ENCODE measurements at places on chromosomes 3 and 15.

DNA sequence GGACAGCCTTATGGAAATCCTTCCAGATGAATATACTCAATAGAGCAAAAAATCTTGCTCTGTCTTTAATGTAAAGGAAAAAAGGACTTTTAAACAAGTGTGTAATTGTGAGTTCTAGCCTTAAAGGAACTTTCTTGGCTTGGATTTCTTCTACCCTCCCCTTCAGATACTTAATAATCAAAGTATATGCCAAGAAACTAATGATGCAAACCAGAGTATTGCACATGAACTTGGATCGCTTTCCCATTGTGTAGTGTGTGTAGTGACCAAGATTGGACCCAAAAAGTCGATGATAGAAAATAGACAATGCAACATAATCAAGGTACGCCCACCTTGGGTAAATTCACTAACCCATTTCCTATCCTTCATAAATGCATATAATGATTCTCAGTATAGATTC lies 123.8 kb downstream of the TIGIT start:
- no peak for DNase-seq

DNA sequence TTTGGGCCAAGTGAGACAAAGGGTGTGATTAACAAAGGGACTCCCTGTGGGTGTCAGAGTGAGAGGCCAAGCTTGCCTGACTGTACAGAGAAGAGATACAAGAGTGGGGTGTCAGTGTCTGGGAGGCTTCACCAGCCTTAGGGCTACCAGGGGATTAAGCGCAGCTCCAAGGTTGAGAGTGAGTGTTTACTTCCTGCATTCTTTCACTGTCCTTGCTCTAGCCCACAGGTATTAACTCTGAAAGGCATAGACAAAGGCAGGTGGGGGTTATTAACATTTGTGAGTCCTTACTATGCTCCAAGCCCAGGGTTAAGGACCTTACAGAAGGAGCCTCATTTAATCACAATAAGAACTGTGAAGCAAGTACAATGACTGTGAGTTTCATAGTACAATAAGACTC lies 107.6 kb downstream of the IL20RB start:
- DNase-seq, result no peak

GRCh38 chr3:122802323-122802722 lies 7.5 kb downstream of the SLC49A4 start:
- no peak for DNase-seq

- DNase-seq, result no peak
Observed at GRCh38 chr3:151226088-151226563, 23.1 kb upstream of the GPR171 start.

DNA sequence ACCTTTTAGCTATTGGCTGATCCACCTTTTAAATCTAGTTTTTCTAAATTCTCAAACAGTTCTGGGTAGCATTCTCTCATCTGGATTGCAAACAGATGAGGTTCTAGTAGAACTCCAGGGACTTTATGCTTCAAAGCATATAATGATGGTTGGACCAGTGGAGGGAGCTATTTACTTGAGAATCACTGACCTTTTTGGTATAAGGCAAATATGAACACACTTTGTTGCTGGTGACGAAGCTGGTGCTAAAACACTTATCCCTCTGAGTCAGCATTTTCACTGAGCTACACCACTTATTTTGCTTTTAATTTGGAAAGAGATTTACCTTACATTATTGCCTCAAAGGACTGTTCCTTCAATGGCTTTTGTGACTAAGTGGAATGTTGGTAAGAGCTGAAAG lies 58.6 kb upstream of the SLITRK3 start:
- DNase-seq, result no peak

DNA sequence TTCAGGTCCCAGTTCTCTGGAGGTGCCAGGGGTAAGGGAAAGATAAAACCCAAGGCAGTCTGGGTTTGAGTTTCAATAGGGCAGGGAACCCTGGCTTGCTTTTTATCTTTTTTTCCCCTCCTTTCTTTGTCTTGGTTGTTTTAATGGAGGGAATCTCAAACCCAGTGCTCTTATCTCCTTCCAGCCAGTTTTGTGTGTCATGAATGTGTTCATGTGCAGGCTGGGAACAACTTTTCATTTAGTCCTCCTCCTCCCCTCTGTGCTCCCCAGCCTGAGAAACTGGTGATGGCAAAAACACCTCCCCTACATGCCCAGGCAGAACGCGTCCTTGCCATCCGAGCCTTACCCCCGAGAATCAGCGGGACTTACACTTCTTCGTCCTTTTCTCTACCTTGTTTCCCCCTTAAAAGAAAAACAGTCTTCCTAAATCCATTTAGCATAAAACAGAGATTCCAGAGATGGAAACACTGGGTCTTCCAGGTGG lies 10.9 kb downstream of the SEMA3G start:
- DNase-seq, result no peak

- DNase-seq, result no peak
Observed at GRCh38 chr3:44104043-44104442, 137.6 kb upstream of the TOPAZ1 start.

DNA sequence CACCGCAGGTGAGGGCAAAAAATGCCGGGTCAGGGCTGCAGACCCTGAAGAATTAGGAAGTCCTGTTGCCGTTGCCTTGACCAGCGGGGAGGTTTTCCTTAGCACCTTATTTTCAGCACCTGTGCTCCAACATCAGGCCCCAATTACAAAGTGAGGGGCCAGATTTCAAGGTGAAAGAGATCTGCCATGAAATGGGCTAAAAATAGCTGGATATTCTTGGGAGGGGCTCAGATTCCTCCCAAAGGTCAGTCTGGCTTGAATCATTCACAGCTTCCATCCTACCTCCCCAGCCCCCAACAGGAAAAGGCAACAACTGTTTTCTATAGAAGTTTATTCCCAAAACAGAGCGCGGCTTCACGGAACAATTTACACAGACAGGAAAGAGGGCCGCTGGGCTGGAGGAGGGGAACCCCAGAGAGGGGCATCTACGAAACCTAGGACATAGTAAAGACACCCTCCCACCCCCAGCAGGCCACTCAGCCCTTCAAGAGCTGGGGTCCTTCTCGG lies 941 bp upstream of the SLC26A6 start:
- no peak for DNase-seq

DNA sequence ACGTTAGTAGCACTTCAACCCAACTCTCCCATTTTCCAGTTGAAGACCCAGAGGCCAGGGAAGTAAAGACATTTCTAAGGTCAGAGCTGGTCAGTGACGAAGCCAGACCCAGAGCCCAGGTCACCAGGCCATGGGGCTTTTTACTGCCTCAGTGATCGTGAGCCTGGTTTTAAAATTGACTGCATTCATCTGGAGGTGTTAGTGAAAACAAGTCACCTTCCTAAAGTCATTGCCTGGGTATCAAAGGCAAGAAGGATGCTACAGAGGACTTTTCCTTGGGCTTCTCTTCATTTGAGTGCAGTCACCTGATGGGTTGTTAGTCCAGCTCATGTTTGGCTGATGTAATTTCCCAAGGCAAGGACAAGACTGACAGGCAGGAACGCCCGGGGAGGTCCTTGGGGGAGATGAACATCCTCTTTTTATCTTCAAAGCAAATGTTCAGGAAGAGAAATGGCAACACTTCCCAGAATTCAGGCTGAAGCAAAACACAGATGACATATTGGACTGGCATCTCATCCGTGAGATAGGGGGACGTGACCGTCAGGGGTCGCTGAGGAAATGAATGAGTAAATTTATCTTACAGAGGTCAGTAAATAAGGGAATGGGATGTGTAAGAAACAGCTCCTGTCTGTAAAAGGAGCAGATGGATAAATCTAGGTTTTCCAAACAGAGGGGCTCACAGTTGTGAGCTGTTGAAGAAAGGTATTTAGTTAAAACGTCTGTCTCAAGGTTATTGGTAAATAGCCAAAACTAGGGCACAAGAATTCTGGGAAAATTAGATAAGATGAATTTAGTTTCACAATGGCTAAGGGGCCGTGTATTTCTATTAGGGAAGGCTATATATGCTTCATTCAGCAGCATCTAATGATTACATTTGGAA lies 201.2 kb downstream of the OPA1 start:
- no peak for DNase-seq

DNA sequence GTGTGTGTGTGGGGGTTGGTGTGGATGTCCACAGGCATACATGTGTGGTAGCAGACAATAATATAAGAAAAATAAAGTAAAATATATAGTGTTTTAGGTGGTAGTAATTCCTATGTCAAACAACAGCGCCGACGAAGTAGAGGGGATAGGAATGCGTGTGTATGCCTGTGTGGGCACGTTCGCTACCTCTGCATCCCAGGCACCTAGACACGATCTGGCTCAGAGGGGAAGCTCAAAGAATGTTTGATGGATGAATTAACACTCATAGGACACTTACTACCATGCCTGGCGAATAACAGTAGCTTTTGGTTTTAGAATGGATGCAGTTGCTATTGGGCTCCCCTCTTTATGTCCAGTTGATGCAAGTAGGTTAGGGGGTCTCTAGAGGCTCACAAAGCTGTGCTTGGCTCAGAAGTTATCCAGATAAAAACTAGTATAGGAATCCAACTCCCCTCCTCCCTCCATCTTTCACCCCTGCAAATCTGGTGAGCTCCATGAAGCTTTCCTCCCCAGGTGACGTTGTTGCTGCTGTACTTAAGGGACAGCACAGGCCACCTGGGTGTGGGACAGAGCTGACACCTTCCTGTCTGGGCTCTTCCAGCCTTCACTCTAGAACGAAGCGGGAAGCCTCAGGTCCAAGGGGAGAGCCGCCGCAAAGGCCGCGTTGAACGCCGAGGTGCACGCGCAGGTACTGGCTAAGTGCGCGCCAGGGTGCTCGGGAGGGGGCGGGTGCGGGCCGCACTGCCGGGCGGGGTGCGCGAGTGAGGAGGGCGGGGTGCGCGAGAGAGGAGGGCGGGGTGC lies 192.6 kb upstream of the LYSMD4 start:
- DNase-seq, result peak; percentile 70

GRCh38 chr3:15097891-15098290 lies 1.1 kb downstream of the RBSN start:
- DNase-seq, result peak; percentile 55

- DNase-seq, result no peak
Observed at GRCh38 chr3:36514171-36514570, 133.9 kb downstream of the STAC start.

GRCh38 chr3:56205406-56205805 lies 262.9 kb downstream of the ERC2 start:
- DNase-seq, result no peak

GRCh38 chr15:70530906-70531305 lies 232.5 kb downstream of the UACA start:
- DNase-seq, result no peak

DNA sequence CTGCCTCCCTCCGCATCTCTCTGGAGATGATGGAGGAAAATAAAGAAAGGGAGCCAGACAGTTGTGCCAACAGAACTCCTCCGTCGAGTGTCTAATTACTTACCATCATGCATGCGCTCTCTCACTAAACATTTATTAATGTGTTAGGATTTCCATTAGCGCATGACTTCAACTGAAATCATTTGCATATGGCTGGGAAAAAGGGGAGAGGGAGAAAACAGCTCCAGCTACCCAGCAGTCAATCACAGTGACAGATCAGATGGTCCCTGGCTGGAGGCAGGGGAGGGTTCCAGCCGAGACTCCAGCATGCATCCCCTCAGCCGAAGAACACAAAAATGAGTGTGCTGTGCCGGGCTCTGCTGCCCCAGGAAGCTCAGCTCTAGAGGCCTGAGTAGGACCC lies 6.8 kb upstream of the RHO start:
- no peak for DNase-seq

GRCh38 chr3:107769882-107770281 lies 247.1 kb downstream of the BBX start:
- DNase-seq, result no peak

DNA sequence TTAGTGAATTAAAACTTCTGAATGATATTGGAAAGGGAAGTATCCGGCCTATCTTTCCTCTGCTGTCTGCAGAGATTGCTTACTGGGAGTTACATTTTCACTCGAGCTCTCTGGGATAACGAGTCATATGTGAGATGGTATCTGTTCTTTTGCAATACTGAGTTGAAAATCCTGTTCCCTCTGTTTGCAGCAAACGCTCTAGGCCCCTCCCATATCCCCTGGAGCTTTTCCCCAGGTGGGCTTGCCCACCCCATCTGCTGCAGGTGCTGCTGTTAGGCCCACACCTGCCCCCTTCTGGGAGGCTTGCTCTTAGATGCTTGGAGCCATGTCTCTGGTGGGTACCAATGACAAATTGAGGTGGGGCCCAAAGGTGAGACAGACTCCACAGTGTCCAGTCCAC lies 42.7 kb upstream of the MTMR10 start:
- no peak for DNase-seq

DNA sequence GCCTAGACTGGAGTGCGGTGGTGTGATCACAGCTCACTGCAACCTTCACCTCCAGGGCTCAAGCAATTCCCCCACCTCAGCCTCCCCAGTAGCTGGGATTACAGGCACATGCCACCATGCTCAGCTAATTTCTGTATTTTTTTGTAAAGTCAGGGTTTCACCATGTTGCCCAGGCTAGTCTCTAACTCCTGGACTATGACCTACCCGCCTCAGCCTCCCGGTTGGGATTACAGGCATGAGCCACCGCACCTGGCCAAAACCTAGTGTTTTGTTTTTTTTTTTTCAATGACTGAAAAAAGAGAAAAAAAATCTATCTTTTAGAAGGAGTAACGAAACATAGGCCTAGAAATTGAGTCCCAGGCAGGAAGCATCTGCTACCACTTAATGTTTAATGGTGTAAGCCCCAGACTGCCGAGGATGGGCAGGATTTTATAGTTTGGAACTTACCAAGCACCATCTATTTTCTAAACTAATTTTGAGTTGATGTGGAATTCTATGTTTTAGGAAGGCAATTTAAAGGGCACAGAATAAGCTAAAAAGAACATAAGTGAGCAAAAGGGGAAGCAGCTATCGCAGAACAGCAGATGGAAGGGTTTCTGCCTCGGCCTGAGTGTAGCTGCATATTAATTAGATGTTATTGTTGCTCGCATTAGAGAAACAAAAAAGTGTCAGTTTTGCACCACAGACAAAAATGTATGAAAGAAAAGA lies 24.2 kb upstream of the CA12 start:
- no peak for DNase-seq

DNA sequence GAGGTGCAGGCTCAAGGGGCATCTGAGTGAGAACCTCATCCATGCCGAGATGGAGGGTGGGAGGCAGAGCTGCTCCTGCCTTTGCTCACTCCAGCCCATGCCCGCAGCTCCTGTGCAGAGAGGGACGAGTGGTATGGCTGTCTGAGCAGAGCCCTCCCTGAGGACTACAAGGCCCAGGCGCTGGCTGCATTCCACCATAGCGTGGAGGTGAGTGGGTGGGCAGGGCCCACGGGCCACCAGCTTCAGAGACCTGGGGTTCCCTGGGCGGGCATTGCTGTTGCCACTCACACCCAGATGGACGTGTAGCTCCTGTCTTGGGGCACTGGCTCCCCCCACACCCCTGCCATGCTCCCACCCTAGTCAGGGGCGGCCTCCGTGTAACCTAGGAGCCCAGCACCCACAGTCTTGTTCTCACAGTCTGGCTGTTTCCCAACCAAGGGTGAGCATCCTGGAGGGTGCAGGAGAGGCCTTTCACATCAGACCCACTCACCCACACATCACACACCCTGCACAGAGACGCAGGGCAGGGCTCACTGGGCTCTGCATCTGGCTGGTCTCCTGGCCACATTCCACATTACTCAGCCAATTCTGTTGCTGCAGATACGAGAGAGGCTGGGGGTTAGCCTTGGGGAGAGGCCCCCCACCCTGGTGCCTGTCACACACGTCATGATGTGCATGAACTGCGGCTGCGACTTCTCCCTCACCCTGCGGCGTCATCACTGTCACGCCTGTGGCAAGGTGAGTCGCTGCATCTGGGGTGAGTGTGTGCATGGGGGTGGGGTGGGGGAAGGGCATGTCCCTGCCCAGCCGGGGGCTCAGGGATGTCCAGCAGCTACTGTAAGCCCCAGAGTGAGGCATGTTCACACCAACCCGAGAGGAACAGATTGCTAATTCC lies 25.3 kb upstream of the NR2C2 start:
- no peak for DNase-seq

Data from stimulated activated naive CD8-positive, alpha-beta T cell treated with anti-CD3 and anti-CD28 coated beads, Interleukin-15, Interleukin-2, amounts not matched to agents 100 U/mL and 50 U/mL, for 24 hours (primary cell).